ENCODE measurements at places on chromosomes 16 and 17. TPM values are rescaled to one million over a fixed set of nuclear protein-coding genes. Genes with fewer than 3 reads are reported as not detected.

Gene HAS3
- 1.4 TPM for total RNA-seq

Gene TMEM88
- total RNA-seq, result 1.9 TPM

Gene KRT23
- total RNA-seq, result not detected

Gene YPEL3
- total RNA-seq, result 31.9 TPM

Gene MMP2
- total RNA-seq, result 216 TPM

Gene PKMYT1
- total RNA-seq, result 23.2 TPM

Gene SOST
- total RNA-seq, result not detected

Gene TBC1D3D
- total RNA-seq, result not detected

- H3K4me1 ChIP-seq, result peaks cover 22% of the 10 kb centered on the region
- no peak for DNase-seq
- H3K4me3 ChIP-seq, result no peak overlapping the region
- H3K27me3 ChIP-seq, result no peaks in the 10 kb centered on the region
- H3K36me3 ChIP-seq, result no peaks in the 10 kb centered on the region
These were observed 148.4 kb downstream of the RPTOR start for GRCh38 chr17:80692931-80693467.

DNA sequence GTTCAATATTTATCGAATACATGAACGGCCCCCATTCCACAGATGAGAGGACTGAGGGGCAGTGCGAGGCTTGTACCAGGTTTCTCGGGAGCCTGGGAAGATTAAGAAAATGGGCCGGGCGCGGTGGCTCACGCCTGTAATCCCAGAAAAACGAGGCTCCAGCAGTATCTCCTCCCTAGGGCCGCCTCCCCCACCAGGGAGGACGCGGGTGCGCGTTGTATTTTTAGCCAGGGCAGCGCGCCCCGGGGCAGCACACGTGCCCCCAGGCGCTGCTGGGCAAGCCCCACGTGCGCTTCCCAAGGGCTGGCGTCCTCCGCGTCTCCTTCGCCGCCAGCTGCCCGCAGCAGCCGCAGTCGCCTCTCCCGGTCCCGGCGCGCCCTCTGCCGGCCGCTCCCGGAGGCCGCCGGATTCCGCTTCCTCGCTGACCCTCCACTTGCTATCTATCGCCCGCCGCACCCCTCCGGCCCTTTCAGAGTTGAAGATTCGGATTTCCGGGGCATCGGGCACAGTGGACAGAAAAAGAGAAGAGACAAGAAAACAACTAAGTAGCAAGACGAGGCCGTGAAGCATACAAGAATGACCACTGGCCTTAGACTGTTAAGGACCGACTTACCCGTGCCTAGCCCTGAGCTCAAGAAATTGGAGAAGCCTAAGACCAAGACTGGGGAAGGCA lies 1.9 kb upstream of the YBX2 start:
- H3K4me1 ChIP-seq, result peaks cover 22% of the 10 kb centered on the region
- H3K4me3 ChIP-seq, result peak overlapping the region; percentile 44
- DNase-seq, result peak; percentile 94
- H3K36me3 ChIP-seq, result no peaks in the 10 kb centered on the region
- peaks cover 15% of the 10 kb centered on the region for H3K27me3 ChIP-seq
- no peak overlapping the region for H3K27ac ChIP-seq

DNA sequence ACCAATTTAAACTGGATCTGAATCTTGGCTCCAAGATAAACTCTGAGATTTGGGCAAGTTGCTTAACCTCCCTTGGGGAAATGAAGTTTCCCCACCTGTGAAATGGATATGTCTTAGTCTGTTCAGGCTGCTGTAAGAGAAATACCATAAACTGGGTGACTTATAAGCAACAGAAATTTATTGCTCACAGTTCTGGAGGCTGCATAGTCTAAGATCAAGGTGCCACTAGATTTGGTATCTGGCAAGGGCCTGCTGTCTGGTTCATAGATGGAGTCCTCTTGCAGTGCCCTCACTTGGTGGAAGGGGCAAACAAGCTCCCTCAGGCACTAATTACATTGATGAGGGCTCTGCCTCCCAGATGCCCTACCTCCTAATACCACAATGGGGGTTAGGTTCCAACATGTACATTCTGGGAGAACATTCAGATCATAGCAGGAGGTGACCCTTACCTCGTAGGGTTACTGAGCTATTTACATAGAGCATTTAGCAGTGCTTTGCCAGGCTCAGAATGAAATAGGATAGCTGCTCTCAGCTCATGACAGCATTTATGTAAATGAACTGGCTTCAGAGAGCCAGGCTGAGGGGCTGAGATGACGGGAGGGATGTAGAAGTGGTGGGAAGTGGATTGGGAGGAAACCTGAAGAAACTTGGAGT lies 83.9 kb downstream of the SPECC1 start:
- no peaks in the 10 kb centered on the region for H3K36me3 ChIP-seq
- H3K27ac ChIP-seq, result no peak overlapping the region
- no peak overlapping the region for H3K4me3 ChIP-seq
- H3K27me3 ChIP-seq, result no peaks in the 10 kb centered on the region
- peaks cover 56% of the 10 kb centered on the region for H3K4me1 ChIP-seq

- H3K36me3 ChIP-seq, result peaks cover 10% of the 10 kb centered on the region
- no peak for DNase-seq
- H3K4me3 ChIP-seq, result no peak overlapping the region
- H3K27me3 ChIP-seq, result no peaks in the 10 kb centered on the region
- H3K27ac ChIP-seq, result no peak overlapping the region
- peaks cover 9% of the 10 kb centered on the region for H3K4me1 ChIP-seq
These were observed 6.7 kb downstream of the RNF213 start for GRCh38 chr17:80267391-80267790.

- peak overlapping the region; percentile 45 for H3K27ac ChIP-seq
- DNase-seq, result no peak
- peaks cover 51% of the 10 kb centered on the region for H3K36me3 ChIP-seq
These were observed 4.0 kb upstream of the CD68 start for GRCh38 chr17:7575481-7575883.

GRCh38 chr16:6663668-6664067 lies 669.0 kb upstream of the RBFOX1 start:
- H3K36me3 ChIP-seq, result no peaks in the 10 kb centered on the region
- H3K4me3 ChIP-seq, result no peak overlapping the region
- no peak for DNase-seq
- no peaks in the 10 kb centered on the region for H3K27me3 ChIP-seq
- H3K4me1 ChIP-seq, result no peaks in the 10 kb centered on the region
- no peak overlapping the region for H3K27ac ChIP-seq

- DNase-seq, result no peak
- H3K27ac ChIP-seq, result no peak overlapping the region
- no peak overlapping the region for H3K4me3 ChIP-seq
- peaks cover 30% of the 10 kb centered on the region for H3K4me1 ChIP-seq
- H3K27me3 ChIP-seq, result no peaks in the 10 kb centered on the region
These were observed 51.0 kb downstream of the CMIP start for GRCh38 chr16:81495321-81496234.

DNA sequence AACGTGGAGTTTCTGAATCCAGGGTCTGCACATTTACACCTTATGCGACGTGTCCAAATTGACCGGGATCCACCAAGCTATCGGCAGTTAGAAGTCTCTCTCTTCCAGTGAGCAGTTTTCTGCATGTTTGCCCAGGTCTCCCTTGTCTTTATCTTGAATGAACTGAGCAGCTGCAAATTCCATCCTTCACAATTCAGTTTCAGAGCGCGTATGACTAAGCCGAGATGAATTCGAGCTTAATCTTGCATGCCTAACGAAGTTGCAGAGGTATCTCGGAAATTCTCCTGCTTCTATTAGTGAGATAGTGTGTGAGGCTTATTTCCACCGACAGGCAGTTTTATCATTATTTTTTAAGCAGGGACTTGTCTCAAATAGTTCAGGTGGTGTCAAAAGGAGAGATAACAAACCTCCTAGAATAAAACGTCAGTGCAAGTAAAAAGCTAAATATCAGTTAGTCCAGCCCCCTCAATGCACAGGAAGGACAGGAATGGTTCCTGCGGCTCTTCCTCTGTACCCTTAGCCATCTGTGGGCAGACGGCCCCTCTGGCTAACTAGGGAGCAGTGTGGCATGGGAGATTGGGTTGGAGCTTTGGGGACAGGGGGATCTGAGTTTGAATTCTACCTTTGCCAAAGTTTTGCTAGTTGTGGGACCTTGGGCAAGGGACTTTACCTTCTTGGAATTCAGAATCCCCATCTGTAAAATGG lies 93.0 kb upstream of the GPR139 start:
- H3K27ac ChIP-seq, result no peak overlapping the region
- peaks cover 3% of the 10 kb centered on the region for H3K27me3 ChIP-seq
- no peak overlapping the region for H3K4me3 ChIP-seq
- H3K4me1 ChIP-seq, result no peaks in the 10 kb centered on the region
- H3K36me3 ChIP-seq, result no peaks in the 10 kb centered on the region

- DNase-seq, result no peak
- H3K4me3 ChIP-seq, result no peak overlapping the region
- H3K27ac ChIP-seq, result no peak overlapping the region
- no peaks in the 10 kb centered on the region for H3K36me3 ChIP-seq
- H3K4me1 ChIP-seq, result no peaks in the 10 kb centered on the region
These were observed 550.5 kb downstream of the MAF start for GRCh38 chr16:79050063-79050462.

DNA sequence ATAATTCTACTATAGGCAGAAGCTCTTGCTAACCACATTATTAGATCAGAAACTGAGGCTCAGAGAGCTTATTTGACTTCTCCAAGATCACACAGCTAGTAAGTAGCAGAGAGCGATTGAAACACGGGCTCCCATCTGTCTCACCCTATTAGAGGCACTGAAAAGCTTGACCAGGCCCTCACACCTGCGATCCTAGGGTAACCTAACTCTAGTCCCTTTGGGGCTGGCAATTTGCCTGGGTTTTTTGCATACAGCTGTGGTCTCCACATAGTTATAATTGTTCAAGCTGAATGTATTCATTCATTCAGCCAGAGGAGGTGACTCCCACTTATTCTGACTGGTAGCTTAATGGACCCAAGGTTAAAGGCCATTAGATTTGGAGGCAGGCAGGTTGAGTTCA lies 121.2 kb downstream of the ANKFN1 start:
- no peak overlapping the region for H3K4me3 ChIP-seq
- no peak overlapping the region for H3K27ac ChIP-seq
- H3K36me3 ChIP-seq, result no peaks in the 10 kb centered on the region
- H3K4me1 ChIP-seq, result no peaks in the 10 kb centered on the region
- H3K27me3 ChIP-seq, result peaks cover 2% of the 10 kb centered on the region

GRCh38 chr17:69870751-69871199 lies 204.2 kb upstream of the KCNJ16 start:
- peaks cover 2% of the 10 kb centered on the region for H3K36me3 ChIP-seq
- H3K4me1 ChIP-seq, result peaks cover 23% of the 10 kb centered on the region
- no peak overlapping the region for H3K27ac ChIP-seq

- peaks cover 7% of the 10 kb centered on the region for H3K4me1 ChIP-seq
- H3K27ac ChIP-seq, result peak overlapping the region; percentile 36
- no peak for DNase-seq
- no peaks in the 10 kb centered on the region for H3K36me3 ChIP-seq
- no peaks in the 10 kb centered on the region for H3K27me3 ChIP-seq
These were observed 63.3 kb upstream of the HSBP1 start for GRCh38 chr16:83744441-83744981.

- no peaks in the 10 kb centered on the region for H3K27me3 ChIP-seq
- H3K27ac ChIP-seq, result no peak overlapping the region
- H3K36me3 ChIP-seq, result peaks cover 6% of the 10 kb centered on the region
- peaks cover 38% of the 10 kb centered on the region for H3K4me1 ChIP-seq
- no peak overlapping the region for H3K4me3 ChIP-seq
These were observed 14.5 kb downstream of the GLIS2 start for GRCh38 chr16:4330277-4330874.

GRCh38 chr16:46613352-46613751 lies 7.8 kb downstream of the SHCBP1 start:
- H3K4me1 ChIP-seq, result no peaks in the 10 kb centered on the region
- H3K36me3 ChIP-seq, result peaks cover 7% of the 10 kb centered on the region
- H3K27me3 ChIP-seq, result no peaks in the 10 kb centered on the region

DNA sequence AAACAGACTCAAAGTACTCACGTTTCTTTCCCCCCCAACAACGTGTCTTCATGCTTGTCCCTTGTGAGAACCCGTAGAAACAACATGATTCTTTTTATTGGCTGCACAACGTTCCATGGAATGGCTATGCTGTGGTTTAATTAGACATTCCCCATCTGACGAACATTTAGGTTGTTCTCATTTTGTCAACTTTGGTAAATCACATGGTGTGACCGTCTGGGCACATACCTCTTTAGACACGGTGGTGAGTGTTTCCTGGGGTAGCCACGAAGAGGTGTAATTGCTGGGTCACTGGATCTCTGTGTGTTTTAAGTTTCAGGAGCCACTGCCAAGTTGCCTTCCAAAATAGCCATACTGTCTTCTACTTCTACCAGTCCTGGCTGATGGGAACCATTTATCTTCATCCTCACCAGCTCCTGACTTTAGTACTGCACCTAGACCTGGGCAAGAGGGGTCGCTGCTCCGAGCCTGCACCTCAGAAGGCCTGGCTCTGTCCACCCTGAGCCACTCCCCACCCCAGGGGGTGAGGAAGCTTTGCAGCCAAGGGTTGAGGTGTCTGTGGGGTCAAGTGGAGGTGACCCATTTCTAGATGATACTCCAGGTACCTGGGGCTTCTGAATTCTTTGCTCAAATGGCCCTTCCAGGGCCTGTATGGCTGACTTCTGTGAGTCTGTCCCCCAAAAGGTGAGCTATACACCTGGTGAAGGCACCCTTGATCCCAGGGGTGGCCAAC lies 84.7 kb downstream of the IRX5 start:
- peaks cover 4% of the 10 kb centered on the region for H3K27me3 ChIP-seq
- no peaks in the 10 kb centered on the region for H3K36me3 ChIP-seq
- no peak overlapping the region for H3K4me3 ChIP-seq

DNA sequence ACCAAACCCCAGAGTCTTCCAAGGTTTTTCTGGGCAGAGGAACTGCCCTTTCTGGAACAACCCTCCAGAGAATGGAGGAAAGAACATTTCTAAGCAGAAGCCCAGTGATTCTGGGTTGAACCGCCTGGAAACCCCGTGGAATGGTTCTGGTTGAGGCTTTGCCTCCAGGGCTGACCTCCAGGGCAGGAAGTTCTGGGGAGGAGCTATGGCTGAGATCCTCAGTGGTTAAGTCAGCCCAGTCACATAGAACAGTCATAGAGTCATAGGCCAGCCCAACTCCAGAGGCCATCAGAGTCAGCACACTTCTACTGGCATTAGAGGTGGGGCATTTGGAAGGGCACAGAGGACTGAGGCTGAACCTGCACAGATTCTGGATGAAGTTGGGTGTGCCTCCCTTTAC lies 65.9 kb downstream of the SPACA3 start:
- no peaks in the 10 kb centered on the region for H3K4me1 ChIP-seq
- H3K27ac ChIP-seq, result no peak overlapping the region
- no peak for DNase-seq
- peaks cover 14% of the 10 kb centered on the region for H3K27me3 ChIP-seq
- H3K4me3 ChIP-seq, result no peak overlapping the region
- no peaks in the 10 kb centered on the region for H3K36me3 ChIP-seq

GRCh38 chr17:78347453-78347852 lies 12.4 kb downstream of the SOCS3 start:
- DNase-seq, result no peak
- no peaks in the 10 kb centered on the region for H3K27me3 ChIP-seq
- H3K27ac ChIP-seq, result no peak overlapping the region
- no peaks in the 10 kb centered on the region for H3K36me3 ChIP-seq
- H3K4me3 ChIP-seq, result no peak overlapping the region
- H3K4me1 ChIP-seq, result peaks cover 43% of the 10 kb centered on the region
